ENCODE measurements at places on chromosomes 2 and 18.

DNA sequence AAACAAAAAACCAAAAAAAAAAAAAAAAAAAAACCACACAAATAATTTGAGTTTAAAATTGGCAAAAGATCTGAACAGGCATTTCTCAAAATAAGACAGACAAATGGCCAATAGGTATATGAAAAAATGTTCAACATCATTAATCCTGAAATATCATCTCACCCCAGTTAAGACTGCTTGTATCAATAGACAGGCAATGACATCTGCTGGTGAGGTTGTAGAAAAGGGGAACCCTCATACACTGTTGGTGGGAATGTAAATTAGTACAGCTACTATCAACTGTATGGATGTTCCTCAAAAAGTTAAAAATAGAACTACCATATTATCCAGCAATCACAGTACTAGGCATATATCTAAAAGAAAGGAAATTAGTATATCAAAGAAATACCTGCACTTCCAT, 523.1 kb downstream of the XIRP2 start:
- no peak for DNase-seq

DNA sequence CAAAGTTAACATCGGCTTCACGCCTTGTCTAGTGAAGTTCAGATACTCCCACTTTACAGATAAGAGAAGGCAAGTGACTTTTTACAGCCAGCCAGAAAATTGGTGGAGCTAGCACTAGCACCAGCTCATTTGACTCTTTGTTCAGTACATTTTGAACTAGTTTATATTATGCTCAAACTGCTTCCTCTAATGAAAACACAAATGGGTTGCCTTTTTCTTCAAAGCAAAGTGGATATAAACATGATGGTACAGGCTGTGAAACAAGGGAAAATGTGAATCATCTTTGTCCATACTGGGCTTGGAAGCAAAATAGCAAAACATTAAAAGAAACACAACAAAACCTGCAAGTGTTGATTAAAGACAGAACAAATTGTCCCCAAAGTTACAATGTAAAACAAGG, 99.6 kb upstream of the LHCGR start:
- DNase-seq = no peak

DNA sequence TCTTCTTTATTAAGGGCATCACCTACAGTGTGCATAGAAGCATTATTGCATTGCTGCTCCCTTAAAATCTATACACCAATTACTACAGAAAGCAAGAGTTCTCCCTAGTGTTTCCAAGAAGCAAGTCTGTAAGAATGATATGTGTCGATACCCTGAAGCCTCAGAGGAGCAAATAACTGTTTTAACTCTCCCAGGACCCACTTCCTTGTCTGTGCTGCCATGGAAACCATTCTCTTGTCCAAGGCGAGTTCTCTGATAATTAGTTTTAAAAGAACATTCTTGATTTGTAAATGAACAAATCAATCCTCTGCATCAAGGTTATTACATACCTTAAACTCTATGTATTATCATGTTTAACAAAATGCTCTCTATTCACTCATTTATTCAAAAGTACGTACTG, 326.8 kb upstream of the KLHL14 start:
- no peak for DNase-seq

DNA sequence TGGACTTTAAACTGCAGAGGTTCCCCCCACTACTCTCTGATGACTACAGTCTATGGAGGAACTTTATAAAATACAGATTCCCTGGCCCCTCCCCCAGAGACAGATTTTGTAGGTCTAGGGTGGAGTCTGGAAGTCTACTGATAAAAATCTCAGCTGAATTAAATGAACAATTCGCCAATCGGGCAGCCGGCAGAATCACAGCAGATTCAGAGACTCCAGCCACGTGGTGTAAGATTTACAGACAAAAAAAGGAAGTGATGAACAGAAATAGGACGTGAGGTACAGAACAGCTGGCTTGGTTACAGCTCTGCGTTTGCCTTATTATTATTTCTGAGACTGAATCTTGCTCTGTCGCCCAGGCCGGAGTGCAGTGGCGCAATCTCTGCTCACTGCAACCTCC, 21.4 kb upstream of the MTA3 start:
- no peak for DNase-seq

DNA sequence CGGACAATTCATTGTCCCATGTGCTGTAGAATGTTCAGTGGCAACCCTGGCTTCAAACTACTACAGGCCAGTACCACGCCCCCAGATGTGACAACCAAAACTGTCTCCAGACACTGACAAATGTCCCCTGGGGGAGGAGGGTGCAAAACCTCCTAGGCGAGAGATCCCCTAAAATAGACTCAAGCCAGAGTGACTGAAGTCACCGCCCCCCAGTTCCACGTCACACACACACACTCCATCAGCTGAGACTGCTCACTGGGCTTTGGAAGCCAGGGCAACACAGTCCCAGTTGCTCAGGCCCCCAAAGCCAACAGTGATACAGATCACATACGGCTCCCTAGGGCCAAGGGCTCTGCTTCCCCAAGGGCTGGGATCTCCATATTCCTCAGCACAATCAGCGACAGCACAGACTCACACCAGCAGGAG, 19.1 kb downstream of the HDAC4 start:
- DNase-seq = peak; percentile 77

GRCh38 chr2:79862756-79863155, 349.9 kb downstream of the CTNNA2 start:
- DNase-seq = no peak

GRCh38 chr2:126855606-126856005, 43.1 kb upstream of the TEX51 start:
- DNase-seq = no peak

- DNase-seq = no peak
Observed at GRCh38 chr2:189047171-189047888, 73.2 kb downstream of the COL3A1 start.

- no peak for DNase-seq
Observed at GRCh38 chr2:14779252-14779651, 146.7 kb downstream of the LRATD1 start.

DNA sequence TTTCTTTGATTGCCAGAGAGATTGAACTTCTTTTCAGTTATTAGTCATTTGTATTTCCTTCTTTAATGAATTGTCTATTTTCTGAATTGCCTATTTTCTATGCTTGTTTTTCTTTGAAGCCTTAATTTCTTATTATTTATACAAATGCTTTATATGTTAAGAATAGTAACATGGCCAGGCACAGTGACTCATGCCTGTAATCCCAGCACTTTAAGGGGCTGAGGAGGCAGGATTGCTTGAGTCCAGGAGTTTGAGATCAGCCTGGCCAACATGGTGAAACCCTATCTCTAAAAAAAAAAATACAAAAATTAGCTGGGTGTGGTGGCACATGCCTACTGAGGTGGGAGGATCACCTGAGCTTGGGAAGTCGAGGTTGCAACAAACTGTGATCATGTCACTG, 4.7 kb upstream of the RAB11FIP5 start:
- DNase-seq = no peak

DNA sequence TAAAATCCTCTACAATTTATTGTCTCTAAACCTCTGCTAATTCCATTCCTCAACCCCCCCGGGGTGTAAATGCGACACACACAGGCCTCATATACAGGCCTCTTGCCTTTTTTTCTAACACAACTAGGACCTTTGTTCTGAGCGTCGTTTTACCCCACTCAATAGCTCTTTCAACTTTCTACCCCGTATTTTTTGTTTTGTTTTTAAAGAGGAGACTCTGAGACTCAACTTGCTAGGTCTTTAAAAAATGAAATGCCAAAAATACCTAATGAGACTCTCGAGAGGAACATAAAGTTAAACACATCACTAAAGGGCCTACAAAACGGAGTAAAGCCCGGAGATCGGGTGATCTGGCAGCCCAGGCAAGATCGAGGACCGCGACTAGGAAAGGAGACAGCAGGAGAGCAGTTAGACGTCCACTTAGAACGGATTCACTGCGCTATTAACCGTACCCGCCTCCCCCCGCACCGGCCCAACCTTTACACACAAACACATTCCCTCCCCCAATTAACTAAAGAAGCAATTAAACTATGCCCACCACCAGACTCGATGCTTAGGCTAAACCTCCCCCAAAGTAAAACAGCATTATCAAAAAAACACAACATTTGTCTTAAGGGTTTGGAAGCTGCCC, 1.7 kb downstream of the TRIP12 start:
- DNase-seq = peak; percentile 4

DNA sequence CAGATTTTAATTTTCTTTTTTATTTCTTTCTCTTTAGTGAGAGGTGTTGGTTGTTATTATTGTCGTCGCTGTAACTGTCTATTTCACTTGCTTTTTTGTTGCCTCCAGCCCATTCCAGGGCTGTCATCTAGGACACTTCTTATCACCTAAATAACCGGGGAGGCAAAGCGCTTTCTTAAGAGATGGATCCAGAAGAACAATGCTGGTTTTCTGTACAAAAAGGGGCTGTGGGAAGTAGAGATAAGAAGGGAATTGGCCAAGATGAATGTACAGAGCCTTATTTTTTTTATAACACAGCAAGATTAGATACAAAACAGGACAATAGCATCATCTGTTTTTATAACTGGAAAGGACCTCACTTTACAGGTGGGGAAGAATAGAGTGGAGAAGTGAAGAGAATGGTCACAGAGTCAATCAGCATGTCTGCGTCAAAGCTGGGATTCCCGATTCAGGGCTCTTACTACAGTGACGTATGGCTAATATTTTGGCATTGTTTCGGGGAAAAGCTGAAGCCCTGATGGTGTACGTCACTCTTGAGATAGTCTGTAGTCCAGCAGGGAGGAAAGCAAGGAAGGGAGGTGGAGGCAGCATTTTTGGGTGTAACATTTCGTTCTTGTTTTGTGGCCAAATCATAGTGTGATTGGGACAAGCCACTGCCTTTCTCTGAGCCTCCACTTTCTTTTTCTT, 23.2 kb downstream of the IL1B start:
- DNase-seq = no peak

GRCh38 chr2:217263756-217264155, 403.9 kb upstream of the TNP1 start:
- DNase-seq = no peak

- DNase-seq = no peak
Observed at GRCh38 chr2:191439481-191439880, 194.3 kb downstream of the MYO1B start.

GRCh38 chr2:176147210-176147799, 4.0 kb upstream of the HOXD4 start:
- DNase-seq = no peak

- no peak for DNase-seq
Observed at GRCh38 chr2:117815946-117816345, 1.5 kb downstream of the DDX18 start.

DNA sequence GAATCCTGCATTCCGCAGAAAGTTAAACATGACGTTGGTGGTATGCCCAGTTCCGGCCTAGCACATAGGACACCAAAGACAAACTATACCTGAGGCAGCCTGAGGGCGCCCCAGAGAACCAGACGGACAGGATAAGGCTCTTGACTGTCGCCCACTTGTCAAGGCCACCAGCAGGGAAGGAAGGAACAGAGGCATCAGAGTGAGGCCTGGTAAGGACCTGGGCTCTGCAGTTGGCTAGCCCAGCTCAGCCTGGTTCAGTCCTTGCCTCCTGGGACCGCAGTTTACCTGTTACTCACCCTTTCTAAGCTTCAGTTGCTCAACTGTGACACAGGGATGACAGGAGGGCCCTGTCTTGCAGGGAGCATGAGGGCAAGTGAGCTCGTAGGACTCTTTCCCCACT, 82.1 kb downstream of the ACTR2 start:
- no peak for DNase-seq

- DNase-seq = no peak
Observed at GRCh38 chr2:157825885-157826284, 50.2 kb downstream of the ACVR1 start.

GRCh38 chr18:50582500-50582899, 22.6 kb downstream of the MAPK4 start:
- no peak for DNase-seq

- DNase-seq = peak; percentile 2
Observed at GRCh38 chr18:22378672-22379282, 38.9 kb downstream of the CTAGE1 start.

DNA sequence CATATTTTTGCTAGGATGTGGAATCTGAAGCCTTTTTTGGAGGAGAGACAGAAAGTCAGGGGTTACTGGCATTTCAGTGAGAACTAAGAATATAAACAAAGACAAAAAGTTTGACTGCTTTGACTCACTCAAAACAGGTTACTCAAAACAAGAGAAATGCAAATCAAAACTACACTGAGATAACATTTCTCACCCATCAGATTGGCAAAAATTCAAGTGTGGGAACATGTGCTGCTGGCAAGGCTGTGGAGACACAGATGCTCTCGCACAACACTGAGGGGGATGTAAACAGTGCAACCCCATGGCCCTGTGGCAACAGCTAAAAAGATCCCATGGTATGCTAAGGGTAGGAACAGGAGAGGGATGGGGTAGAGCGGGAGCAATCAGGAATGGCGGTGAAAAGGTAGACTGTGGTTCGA, 86.6 kb downstream of the DTNB start:
- DNase-seq = no peak

DNA sequence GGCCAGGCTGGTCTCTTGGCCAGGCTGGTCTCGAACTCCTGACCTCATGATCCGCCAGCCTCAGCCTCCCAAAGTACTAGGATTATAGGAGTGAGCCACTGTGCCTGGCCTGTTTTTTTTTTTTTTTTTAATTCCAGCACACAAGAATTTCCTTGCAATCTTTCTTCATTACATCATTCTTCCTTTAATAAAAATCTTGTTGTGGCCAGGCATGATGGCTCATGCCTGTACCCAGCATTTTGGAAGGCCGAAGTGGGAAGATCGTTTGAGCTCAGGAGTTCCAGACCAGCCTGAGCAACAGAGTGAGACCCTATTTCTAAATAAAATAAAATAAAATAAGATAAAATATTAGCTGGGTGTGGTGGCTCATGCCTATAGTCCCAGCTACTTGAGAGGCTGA, 21.4 kb upstream of the PLEKHM3 start:
- DNase-seq = no peak

DNA sequence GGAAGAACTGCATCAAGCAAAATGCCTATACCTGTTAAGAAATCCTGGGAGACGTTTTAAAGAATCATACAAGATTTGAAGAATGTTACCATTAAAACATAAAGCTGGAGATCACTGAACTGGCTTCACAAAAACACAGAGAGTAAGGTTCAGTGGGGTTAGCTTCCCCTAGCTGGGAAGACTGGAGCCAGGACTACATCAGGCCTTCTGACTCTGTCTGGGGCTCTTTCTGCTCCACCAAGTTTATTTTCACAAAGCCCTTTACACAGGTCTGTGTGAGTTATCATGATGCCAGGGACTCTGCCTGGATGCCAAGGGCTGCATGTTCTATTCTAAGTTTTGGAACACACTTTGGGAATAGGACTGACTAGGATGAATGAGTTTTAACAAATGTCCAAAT, 47.3 kb upstream of the DNER start:
- DNase-seq = no peak

DNA sequence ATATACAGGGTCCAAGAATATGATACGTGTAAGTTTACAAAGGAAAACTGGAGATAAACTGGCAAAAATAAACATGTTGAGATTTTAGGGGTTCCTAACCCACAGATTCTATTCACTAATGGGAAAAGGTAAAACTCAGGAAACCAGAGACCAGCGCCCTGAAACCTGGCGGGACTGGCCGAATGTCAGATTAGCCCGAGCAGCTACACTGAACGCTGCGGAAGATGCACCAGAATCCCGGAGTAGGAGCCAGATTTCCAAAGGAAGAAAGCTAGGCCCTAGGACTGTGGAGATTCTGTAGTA, 679 bp upstream of the WDR75 start:
- no peak for DNase-seq

- DNase-seq = no peak
Observed at GRCh38 chr2:124318913-124319312, 293.8 kb downstream of the CNTNAP5 start.

GRCh38 chr2:232354069-232354468, 24.5 kb upstream of the ALPP start:
- DNase-seq = no peak

GRCh38 chr18:62610351-62610700, 87.5 kb downstream of the ZCCHC2 start:
- no peak for DNase-seq
